Activated naive CD4-positive, alpha-beta T cell (primary cell): ENCODE measurements at places on chromosomes 1 and 21.
A peak's percentile ranks its signal among the peaks of the same experiment; 100 is the strongest.

- no peak for DNase-seq
Observed at GRCh38 chr1:116033322-116033721, 57.0 kb downstream of the SLC22A15 start.

DNA sequence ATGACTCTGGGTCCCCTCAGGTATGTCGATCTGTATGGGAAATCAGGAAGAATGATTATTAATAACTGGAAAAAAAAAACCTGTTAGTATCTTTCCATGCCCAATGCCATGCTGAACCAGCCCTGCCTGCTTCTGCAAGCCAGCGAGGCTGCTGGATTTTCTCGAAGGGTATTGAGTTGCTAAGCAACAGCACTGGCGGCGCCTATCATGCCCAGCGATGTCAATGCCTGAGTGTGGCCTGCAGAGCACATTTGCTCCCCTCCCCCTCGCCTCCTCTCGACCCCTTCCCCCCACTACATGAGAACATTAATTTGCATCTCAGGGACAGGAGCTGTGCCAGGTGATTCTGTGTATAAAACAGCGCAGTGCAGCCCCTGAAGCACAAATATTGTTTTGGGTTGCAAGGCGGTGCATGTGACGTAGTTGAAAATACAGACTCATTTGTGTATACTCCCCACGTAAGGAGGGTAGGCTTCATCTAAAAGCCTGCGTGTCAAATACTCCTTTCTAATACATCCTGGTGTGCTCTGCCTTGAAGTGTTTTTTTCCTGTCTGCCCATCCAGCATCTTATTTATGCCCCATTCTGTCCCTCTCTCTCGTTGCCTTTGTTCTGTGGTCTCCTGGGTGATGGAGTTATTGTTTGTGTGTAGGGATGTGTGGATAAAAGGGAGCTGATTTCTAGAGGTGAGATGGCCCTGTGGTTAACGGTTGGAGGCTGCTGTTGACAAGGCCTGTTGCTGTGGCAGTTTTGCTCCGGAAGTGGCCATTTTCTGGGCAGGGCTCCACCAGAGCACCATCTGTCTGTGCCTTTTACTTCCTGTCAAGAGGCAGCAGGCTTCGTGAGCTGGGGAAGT is 32.7 kb upstream of the ATP5PO start:
- DNase-seq = no peak

- DNase-seq = no peak
Observed at GRCh38 chr1:96388421-96389310, 332.9 kb upstream of the PTBP2 start.

DNA sequence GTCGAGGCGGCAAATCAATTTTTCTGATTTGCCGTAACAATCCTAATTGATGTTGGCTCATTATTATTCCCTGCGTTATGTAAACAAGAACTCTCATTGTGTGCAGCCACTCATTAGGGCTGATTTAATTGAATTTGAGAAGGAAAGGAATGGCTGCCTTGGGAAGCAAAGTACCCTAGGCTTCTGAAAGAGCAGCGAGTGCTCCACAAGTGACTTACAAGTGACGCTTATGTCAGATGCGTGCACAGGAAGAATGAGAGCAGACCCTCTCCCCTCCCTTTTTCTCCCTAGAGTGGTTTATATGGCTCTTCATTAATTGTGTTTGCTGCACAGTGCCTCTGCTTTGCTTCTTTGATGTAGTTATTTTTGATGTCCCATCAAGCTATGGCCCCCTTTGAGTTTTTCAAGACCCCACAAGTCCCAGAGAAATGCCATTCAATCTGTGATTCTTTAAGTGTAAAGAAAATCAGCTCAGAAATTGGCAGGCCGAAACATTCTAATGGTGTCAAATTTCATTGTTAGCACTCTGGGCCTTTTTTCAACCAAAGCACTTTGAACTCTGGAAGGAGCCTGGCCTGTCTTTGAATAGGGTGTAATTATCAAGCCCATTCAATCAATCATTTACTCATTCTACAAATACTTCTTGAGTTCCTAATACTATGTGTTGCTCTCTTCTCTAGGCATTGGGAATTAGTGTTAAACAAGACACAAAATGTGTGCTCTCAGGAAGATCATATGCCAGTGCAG is 86.8 kb upstream of the VAV3 start:
- DNase-seq = no peak

GRCh38 chr1:238672262-238672661 is 714.1 kb upstream of the CHRM3 start:
- DNase-seq = no peak

DNA sequence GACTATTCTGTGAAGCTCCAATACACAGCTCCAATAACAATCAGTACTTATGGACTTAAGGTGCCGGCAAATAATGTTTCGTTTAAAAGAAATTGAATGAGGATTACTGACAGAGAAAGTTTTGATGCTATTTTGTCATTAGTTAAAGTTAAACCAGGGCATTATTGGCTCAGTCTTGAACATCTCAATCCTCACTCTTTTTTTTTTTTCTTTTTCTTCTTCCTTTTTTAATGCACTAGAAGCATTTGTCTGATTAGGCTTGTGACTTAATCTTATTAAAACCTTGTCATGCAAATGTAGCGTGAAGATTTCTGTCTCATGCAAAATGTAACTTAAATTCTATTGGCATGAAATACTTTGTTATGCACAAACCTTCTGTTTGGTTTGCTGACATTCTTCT is 346.8 kb upstream of the ADGRL2 start:
- DNase-seq = no peak

GRCh38 chr1:157177733-157178394 is 39.7 kb upstream of the ETV3 start:
- no peak for DNase-seq

DNA sequence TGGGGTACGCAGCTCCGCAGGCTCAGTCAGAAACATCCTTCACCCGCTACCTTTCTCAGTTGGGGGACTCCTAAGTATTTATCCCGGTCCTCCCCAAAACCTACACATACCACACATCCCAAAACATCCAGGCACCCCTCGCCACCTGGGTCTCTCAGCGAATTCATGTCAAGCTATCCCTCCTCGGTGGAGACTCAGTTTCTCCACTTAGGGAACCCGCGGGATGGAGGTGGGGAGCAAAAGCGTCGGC is 1.3 kb upstream of the ZBTB7B start:
- DNase-seq = no peak

GRCh38 chr1:22750685-22751051 is 40.0 kb downstream of the EPHB2 start:
- no peak for DNase-seq

DNA sequence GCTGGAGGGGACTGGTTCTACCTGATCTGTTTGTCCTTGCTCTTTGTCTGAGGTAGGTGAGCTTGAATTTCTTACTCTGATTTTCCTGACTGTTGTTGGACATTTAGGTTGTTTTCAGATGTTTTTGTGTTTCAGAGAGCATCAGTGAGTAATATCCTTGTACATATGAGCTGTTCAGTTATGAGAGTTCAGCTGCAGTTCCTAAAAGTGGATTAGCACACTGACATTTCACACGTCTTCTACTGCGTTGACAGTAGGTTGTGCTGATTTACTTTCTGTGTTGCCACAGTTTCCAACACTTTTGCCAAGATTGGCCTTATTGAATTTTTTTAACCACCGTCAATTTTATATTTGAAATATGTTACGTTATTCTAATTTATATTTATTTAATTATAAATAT is 27.7 kb downstream of the CXADR start:
- no peak for DNase-seq

DNA sequence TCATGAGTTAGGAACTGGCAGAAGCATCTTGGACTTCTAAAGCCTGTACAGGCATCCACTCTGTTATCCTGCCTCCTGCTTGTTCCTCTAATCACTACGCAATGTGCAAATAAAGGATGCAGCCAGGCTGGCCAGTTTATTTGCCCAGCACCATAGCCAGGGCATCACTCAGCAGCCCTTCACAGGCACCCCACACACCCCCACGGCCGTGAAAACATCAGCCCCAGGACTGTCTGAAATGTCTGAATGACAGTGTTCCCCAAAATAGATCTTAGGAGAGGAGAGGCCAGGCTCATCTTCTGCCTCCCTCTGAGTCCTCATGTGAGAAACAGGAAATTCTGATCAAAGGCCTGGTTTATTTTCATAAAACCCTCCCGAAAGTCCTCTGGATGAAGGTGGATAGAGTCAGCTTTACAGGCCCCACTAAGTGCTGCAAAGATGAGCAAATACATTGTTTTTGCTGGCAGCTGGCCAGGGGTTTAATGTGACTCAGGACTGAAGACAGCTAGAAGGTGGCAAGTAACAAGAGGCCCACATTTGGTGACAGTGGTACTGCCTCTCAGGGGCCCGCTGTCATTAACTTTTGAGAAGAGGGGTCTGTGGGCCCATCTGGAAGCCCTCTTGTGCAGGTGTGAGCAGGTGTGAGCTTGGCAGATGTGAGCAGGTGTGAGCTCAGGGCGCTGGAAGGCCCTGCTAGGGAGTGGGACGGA is 32.9 kb downstream of the GRHL3 start:
- peak; percentile 18 for DNase-seq

DNA sequence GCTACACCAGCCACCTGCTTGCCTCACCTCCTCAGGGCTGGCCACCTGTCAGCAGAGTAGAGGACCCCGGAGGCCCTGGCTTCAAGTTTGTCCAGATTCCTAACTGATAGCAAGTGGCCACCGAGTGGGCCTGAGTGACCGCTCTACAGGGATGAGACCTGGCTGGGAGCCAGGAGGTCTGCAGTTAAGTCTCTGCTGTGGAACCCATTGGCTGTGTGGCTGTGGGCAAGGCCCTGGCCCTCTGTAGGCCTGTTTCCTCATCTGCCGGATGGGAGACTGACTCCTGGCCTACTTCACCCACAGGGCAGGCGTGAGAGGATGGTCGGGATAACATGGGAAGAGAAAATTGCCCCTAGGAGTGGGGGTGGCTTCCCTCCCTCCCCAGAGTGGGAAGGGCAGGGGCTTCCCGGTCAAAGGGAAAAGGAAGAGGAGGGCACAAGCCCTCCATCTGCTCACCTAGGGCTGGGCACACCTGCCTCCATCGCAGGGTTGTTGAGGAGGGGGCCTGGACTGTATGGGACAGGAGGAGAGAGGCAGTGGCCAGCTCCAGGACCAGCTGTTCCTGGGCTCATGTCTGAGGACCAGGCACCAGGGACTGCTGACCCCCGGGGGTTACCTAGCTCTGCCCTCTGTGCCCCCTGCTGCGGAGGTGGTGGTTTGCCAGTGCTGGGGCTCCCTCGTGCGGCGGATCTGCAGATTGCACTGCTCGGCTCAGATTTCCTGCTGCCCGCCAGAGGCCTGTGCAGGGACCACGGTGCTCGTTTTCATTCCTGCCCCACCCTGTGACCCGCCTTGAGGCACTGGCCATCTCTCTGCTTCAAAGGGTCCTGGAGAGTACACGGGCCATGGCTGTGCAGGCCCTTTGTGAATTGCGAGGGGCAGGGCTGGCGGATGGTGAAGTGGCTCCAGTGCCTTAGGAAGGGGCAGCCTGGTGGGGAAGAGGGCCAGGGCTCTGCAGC is 9.1 kb upstream of the MTFR1L start:
- peak; percentile 75 for DNase-seq

DNA sequence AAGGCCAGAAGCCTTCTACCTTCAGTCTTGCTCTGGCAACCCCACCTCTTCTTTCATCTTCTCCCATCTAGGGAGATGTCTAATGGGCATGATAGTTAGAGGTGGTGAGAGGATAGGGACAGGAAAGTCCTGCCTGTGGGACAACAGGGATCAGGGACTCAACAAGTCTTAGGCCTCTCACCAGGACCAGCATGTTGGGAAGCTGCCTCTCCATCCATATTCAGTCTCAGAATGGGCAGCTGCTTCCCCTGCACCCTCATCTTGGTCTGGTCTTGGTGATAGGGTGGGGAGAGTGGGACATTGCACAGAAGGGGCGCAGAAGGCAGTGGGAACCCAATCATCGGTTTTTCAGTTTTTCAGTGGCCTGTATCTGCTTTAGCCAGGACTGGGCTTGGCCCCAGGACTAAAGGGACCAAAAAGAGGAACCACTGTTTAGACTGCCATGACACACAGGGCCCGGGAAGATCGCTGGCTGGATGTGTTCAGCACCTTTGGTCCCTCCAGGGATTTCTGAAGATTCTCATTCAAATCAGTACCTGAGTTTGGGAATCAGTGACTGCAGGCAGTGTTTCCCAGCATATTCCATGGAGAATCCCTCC is 12.7 kb downstream of the RHEX start:
- DNase-seq = no peak

GRCh38 chr1:54474310-54475251 is 68.4 kb upstream of the SSBP3 start:
- DNase-seq = no peak

DNA sequence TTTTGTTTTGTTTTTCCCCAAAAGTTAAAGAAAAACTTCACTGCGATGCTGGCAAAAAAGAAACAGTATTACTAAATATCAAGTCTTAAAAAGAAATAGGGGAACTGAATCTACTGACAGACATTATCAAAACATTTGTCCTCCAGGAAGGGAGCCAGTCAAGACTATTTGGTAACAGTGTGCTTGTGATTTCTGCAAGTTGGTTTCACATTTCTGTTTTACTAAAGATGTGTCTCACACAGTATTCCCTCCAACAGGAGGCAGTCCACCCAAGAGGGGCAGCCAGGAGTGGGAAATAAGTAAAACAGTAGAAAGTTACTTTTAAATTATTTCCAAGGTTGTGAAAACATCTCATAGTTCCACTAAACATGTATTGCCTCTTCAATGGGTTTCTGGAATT is 74.4 kb upstream of the SDC3 start:
- no peak for DNase-seq

DNA sequence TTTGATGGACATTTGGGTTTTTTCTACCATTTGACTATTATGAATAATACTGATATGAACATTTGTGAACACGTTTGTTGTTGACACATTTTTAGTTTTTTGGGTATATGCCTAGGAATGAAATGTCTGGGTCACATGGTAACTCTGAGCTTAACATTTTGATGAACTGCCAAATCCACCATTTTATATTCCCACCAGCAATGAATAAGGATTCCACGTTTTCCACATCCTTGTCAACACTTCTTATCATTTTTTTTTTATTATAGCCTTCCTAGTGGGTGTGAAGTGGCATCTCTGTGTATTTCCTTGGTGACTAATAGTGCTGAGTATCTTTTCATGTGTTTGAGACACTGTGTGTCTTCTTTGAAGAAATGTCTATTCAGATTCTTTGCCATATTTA is 67.6 kb downstream of the RASAL2 start:
- no peak for DNase-seq

GRCh38 chr1:40783001-40783905 is at the start of gene KCNQ4:
Gene KCNQ4, plus strand, starts transcription at chr1:40783787. Its CDS starts 307 bp downstream, at chr1:40784094.
- no peak for DNase-seq

DNA sequence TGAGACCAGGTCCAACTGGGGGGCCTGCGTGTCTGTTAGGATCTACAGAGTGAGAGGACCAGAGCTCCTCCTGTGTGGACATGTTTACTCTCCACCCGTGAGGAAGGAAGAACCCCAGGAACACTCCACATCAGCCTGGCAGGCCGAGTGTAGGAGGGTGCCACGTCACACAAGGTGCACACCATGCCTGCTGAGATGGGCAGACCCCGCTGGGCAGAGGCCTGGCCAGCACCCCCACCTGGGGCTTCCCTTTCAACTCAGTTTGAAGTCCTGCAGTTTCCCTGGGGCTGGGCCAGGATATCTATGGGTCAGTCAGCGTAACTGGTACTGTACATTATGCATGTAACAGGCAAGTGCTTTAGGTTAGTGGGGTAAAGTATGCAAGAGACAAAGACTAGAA is 30.1 kb upstream of the PCBP3 start:
- DNase-seq = no peak

- DNase-seq = no peak
Observed at GRCh38 chr1:90534663-90535295, 182.3 kb downstream of the BARHL2 start.
